Dorsolateral prefrontal cortex (tissue), 122 donors: ENCODE measurements at places on chromosomes 16 and 17.

DNA sequence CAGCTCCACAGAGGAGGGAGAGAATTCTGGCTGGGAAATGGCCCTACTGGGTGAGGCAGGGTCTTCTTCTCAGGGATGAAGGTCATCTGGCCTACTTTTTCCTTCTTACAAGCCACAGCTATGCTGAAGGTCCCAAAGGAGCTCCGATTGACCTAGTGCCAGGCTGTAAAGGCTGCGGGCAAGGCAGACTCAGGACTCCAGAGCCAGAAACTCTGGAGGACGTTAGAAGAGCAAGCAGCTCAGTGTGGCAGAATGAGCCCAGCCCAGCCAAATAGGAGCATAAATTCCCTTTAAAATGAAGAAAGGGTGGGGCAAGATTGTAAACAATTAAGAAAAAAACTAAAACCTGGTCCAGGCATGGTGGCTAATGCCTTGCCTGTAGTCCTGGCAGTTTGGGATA, 20.1 kb upstream of the CNOT1 start:
- DNase-seq, result no peak

GRCh38 chr17:49990331-49990730, 4.7 kb downstream of the DLX3 start:
- no peak for DNase-seq

- DNase-seq, result no peak
Measured at GRCh38 chr17:46979147-46979863, at the start of gene RPRML. Gene RPRML, minus strand, starts transcription at chr17:46979253. Its CDS starts 246 bp downstream, at chr17:46979007.

DNA sequence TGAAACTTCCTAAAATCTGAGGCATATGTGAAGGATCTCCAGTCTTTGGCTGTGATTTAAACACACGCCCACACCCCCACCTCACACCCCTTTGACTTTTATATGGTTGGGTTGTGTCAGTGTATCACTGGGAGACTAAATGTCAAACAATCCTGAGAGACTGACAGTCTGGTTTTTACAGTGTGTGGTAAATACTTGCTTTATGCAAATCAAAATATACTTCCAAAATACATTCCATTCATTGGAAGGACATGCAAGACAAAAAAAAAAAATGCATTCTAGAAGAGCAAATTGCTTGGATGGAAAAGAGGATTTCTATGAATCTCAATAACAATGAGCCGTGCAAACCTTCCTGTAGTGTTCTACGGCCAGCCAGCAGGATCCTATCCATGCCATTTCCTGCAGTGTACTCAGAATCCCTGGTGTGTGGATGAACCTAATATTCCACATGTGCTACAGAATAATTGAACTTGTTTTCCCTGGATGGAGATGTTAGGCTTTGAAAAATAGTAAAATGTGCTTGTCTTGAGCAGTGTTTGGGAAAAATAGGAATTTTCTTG, 602.1 kb upstream of the GOT2 start:
- DNase-seq, result no peak

- DNase-seq, result no peak
Measured at GRCh38 chr17:76888661-76889060, 20.5 kb downstream of the MGAT5B start.

DNA sequence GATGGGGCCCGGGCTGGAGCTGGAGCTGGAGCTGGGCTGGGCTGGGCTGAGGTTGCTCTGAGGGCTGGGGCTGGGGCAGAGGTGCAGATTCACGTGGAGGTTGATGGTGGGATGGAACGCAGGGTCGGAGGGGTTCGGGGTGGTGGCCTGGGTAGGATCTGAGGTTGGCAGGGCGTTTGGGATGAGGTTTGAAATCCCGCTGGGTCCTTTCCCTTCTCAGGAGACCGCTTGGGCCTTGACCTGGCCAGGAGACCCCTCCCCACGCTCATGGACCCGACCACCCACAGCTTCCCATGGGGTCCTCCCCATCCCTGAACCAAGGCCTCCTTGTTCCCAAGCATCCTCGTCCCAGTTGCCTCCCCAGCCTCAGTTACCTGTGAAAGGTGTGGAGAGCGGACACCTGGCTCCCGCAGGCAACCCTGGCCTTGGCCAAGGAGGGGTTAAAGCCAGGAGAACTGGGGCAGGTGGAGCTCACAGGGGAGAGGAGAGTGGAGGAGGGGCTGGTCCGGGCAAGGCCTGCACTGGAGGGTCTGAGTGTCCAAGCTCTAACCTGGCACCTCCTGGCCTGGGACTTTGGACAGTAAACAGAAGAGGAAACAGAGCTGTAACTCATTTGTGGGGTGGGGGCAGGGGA, at the start of gene ASGR2:
Gene ASGR2, minus strand, starts transcription at position 582 of the 634 bp plus-strand sequence. CDS start 582 bp downstream, outside the sequence.
- DNase-seq, result no peak

GRCh38 chr17:4664230-4664629, 22.8 kb upstream of the ALOX15 start:
- DNase-seq, result no peak

DNA sequence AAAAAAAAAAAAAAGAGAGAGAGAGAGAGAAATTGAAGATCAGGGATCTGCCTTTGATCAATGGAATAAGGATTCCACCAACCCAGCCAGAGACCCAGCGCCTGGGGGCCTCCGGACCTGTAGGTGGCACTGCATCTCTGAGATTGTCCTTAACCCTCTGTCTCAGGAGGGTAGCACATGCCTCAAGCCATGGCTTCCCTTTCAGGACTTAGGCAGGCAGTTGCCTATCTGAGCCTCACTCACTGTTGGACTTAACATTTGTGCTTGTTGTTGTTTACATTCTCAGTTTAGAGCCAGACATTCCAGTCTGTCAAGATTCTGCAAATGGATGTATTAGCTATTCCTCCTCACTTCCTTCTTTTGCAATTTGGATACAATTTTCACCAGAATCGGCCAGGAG, 5.1 kb upstream of the SCNN1B start:
- DNase-seq, result no peak

- DNase-seq, result no peak
Measured at GRCh38 chr16:66400503-66401380, 26.4 kb upstream of the BEAN1 start.

DNA sequence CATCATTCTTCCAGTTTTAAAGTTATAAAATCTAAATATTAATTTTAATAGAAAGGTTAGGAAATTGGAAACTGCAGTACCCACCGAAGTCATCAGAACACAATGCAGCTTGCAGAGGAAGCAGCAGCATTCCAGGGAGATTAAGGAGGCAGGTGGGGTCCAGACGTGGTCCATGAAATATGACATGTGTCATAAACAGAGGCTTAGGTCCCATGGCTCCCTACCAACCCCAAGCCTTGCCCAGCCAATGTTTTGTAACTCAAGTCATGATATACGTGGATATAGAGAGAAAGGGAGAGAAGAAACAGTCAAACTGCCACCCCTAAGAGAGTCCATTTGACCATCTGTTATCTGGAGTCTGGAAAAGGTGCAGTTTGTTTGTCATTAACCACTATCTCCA, 670.0 kb downstream of the TOX3 start:
- no peak for DNase-seq

DNA sequence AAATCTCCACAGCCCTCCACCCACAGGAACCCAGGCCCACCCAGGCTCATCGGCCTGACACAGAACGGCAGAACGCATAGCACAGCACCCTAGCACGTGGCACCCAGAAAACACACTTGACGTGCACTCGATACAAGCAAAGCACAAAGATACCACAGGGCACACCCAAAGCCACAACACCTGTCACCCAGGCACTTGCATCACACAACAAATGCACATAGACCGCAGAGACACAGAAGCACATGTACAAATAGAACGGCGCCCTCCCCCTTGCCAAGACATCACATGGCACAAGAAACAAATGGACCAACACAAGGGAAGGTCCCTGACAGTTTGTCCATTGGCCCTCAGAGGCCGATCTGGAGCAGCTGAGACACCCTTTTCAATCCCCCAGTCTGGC, 147.7 kb upstream of the WSCD1 start:
- no peak for DNase-seq

DNA sequence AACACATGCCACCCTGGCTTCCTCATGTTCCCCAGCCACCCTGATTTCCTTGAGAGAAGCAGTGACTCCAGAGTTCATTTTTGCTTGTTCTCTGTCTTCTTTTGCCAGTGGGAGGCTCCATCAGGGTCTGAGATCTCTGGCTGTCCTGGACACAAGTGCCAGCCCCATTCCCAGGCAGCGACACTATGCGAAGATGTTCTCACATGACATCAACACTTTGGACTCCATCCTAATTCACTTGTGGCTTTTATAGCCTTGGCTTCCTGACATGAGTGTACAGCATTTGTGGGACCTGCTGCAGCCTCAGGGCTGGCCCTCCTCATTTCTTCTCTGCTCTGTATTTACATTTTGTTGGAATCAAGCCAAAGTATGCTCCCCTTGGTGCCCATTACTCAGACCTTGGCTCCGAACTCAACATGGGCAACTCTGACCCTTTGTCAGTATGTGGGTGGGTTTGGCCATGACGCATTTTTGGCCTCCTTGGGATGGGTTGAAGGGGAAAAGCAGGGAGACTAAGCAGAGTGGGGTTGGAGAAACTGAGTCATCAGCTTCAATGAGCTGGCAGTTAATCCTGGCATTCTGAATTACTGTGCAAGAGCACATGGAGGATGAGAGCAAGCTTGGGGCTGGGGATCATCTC, 119.0 kb upstream of the EEF2KMT start:
- DNase-seq, result no peak

GRCh38 chr16:12319428-12320035, 343.0 kb downstream of the SNX29 start:
- DNase-seq, result no peak

- DNase-seq, result no peak
Measured at GRCh38 chr17:7313088-7313889, 1.9 kb downstream of the GPS2 start.

- DNase-seq, result peak; percentile 92
Measured at GRCh38 chr16:23452572-23453337, at the start of gene COG7. Gene COG7, minus strand, starts transcription at chr16:23453189. Its CDS starts 195 bp downstream, at chr16:23452994.

DNA sequence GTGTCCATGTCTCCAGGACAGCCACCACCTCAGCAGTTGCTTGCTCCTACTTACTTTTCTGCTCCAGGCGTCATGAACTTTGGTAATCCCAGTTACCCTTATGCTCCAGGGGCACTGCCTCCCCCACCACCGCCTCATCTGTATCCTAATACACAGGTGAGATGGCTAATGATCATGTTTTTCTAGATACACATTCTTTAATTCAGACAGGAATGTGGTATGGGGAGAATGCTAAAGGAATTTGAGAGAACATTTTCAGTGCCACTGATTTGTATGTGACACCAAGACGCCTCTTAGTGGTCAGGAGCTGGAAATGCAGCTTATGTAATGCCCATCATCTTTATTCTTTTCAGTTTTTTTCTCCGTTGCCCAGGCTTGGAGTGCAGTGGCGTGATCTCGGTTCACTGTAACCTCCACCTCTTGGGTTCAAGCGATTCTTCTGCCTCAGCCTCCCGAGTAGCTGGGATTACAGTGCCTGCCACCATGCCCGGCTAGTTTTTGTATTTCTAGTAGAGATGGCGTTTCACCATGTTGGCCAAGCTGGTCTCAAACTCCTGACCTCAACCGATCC, 8.9 kb upstream of the RAPGEFL1 start:
- DNase-seq, result no peak

- no peak for DNase-seq
Measured at GRCh38 chr17:10415161-10415560, 6.6 kb downstream of the MYH8 start.

- peak; percentile 82 for DNase-seq
Measured at GRCh38 chr16:66483689-66484452, 56.8 kb downstream of the BEAN1 start.

DNA sequence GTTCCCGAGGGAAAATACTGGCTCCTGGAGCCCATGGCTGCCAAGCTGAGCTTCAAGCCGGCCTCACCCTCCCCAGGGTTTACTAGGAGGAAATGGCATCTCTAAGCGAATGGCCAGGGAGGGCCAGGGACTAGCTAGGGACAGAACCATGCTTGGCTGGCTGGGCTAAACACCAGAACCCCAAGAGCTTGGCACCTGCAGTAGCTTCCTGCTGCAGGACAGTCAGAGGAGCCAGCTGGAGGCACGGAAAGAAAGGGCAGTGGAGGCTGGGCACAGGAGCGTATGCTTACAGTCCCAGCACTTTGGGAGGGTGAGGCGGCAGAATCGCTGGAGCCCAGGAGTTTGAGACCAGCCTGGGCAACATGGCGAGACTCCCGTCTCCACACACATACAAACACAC, 33.7 kb downstream of the PEMT start:
- peak; percentile 37 for DNase-seq

DNA sequence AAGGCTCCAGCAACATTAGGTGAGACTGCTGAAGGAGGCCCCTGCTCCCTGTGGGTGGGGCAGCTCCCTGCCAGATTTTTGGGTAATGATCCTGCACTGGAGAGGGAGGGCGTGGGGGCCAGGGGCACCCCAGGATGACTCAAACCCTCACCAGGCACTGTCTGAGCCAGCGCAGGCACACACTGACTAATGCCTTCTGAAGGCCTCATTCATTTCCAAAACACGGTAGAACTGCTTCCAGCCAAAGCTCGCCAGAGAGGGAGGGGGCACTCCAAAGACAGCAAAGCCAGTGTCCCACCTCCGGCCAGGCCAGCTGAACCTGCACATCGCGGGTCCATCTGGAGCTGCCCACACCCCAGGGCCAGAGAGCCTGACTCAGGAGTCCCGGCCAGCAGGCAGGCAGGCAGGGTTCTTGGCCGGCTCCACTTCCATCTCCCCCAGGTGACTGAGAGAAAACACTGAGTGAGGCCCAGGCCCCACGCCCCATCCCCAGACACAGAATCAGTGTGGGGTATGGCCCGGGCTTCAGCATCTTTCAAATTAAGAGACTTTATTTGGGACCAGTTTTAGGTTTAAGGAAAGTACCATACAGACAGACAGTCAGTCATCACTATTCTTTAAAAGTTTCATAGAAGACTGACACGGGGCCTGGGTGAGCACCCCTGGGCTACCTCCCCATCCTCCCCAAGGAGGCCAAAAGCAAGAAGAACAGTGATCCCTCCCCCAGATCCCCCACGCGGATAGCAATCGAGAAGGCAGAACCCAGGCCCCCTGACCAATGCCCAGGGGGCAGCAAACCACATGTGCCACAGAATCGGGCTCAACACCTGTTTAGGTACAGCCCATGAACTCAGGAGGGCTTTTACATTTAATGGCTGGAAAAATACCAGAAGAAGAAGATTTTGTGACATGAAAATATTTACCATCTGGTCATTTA, 2.3 kb downstream of the PIEZO1 start:
- no peak for DNase-seq

- DNase-seq, result no peak
Measured at GRCh38 chr16:3866703-3867431, 13.6 kb downstream of the CREBBP start.

GRCh38 chr16:65832679-65833078, 533.8 kb upstream of the CDH5 start:
- DNase-seq, result no peak

DNA sequence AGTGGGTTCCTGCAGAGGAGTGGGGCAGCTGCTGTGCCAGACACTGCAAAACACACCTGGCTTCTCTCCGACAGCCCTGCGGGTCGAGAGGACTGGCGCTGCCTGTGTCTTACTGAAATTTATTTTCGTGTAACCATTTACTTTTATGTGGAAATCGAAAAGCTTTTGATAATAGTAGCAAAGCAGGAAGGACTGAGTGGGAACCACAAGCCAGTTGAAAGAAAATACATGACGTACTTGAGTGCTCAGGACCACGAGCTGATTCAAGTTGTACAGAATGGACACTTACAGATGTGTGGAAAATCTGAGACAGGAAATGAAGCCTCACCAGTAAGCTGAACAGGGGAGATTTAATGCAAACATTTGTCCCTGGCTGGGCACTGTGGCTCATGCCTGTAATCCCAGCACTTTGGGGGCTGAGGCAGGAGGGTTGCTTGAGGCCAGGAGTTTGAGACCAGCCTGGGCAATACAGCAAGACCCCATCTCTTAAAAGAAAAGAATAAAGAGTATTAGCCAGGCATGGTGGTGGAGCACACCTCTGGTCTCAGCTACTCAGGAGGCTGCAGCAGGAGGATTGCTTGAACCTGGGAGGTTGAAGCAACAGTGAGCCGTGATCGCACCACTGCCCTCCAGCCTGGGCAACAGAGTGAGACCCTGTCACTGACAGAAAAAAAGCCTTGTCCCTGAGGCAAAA, 11.3 kb upstream of the RPL13 start:
- no peak for DNase-seq
